Lung (tissue), 17 donors: ENCODE measurements at places on chromosomes 4 and X. TPM values are rescaled to one million over a fixed set of nuclear protein-coding genes. Genes with fewer than 3 reads are reported as not detected.
A peak's percentile ranks its signal among the peaks of the same experiment; 100 is the strongest.

- H3K4me1 ChIP-seq: no peaks in the 10 kb centered on the region
- H3K36me3 ChIP-seq: peaks cover 20% of the 10 kb centered on the region
- DNase-seq: no peak
- peaks cover 40% of the 10 kb centered on the region for H3K27me3 ChIP-seq
- no peak overlapping the region for H3K27ac ChIP-seq
Observed at GRCh38 chrX:53584891-53585290, 101.6 kb downstream of the HUWE1 start.

DNA sequence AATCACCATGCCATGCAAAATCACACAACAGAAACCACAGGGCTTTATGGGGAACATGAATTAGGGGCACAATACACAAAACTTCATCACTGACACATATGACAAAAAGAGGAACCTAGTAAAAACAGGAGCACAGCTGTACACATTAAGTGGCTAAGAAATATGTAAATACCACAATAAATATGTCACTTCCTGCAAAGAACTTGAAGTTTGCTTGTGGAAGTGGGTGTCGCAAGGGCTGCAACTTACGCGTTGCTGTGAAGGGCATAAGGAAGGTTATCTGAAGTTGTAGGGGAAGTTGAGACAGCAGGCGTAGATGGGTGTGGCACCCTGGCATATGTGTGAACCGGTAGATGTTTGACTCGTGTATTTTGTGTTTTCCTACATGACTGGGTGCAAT, 42.4 kb downstream of the CLCN4 start:
- no peak overlapping the region for H3K4me3 ChIP-seq
- no peak for DNase-seq
- peaks cover 9% of the 10 kb centered on the region for H3K27me3 ChIP-seq

GRCh38 chr4:180098586-180098985, 2144.6 kb upstream of the TENM3 start:
- no peak for DNase-seq
- H3K27ac ChIP-seq: no peak overlapping the region
- no peaks in the 10 kb centered on the region for H3K27me3 ChIP-seq
- H3K36me3 ChIP-seq: no peaks in the 10 kb centered on the region

DNA sequence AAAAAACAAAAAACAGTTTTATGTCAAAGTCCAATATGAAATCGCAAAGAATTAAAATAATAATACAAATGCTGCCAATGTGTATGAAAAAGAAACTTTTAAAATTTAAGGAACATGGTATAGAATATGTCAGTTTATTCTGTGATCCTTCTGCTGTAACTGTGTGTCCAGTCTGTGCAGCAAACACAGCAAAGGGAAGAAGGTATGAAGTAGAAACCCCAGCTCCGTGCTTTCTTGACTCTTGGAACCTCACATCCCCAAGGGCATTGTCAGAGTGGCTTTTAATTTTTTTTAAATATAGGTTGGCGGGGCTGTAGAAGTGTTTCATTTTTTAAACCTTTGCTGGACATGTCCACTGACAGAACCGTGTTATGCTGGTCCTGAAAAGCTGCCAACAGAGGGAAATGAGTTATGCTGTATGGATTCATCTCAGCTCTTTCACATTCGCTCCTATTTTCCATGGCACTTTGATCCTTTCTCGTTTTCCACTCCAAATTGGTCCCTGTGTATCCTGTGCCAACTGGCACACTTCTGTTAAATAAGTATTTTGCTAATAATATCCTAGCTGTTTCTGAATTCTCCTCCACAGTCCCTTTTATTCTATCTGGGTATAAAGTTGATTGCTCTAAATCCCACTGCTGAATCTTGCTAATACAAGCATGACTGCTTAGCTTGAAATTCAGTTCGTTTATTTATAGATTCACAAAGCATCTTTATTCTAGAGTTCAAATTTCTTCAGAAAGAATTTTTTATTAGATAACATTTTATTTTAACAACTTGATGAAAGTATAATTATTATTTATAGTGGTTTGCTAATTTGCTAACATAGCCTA, 127.0 kb upstream of the DDIT4L start:
- peaks cover 3% of the 10 kb centered on the region for H3K4me1 ChIP-seq
- no peak overlapping the region for H3K4me3 ChIP-seq
- peak; percentile 30 for DNase-seq
- no peak overlapping the region for H3K27ac ChIP-seq
- no peaks in the 10 kb centered on the region for H3K27me3 ChIP-seq

DNA sequence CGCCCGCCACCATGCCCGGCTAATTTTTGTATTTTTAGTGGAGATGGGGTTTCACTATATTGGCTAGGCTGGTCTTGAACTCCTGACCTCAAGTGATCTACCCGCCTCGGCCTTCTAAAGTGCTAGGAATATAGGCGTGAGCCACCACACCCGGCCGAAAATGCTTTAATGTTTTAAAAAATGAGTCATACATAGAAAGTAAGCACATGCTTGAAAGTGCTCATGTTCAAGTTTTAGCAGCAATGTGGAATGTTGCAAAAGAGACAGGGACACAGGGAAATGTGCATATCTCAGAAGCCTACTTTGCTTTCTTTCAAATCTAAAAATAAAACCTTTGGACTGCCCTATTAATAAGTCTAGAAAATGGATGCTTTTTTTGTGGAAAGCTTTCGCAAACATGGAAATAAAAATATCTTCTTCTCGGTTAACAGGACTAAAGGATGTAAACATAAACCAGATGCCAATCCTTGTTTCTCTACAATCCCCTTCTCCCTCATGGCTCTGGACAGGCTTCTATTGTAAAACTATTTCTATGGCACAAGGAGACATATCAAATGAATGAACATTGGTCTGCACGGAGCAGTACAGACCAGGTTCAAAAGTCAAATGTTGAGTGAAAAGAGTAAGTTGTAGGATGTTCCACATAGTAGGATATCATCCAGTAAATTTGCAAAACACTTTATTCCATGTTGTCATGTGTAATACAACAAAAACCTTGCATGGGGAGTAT, 15.0 kb downstream of the MECP2 start:
- no peaks in the 10 kb centered on the region for H3K27me3 ChIP-seq
- no peaks in the 10 kb centered on the region for H3K36me3 ChIP-seq
- no peak overlapping the region for H3K4me3 ChIP-seq
- DNase-seq: no peak
- peaks cover 2% of the 10 kb centered on the region for H3K4me1 ChIP-seq

Gene SLC4A4
- 78.6 TPM for total RNA-seq

GRCh38 chrX:30615229-30615628, 37.7 kb upstream of the TASL start:
- no peak overlapping the region for H3K27ac ChIP-seq
- H3K36me3 ChIP-seq: no peaks in the 10 kb centered on the region
- no peaks in the 10 kb centered on the region for H3K4me1 ChIP-seq
- no peak overlapping the region for H3K4me3 ChIP-seq
- no peak for DNase-seq

Gene ASB9
- total RNA-seq: 7.5 TPM

Gene DCLK2
- total RNA-seq: 3.6 TPM

DNA sequence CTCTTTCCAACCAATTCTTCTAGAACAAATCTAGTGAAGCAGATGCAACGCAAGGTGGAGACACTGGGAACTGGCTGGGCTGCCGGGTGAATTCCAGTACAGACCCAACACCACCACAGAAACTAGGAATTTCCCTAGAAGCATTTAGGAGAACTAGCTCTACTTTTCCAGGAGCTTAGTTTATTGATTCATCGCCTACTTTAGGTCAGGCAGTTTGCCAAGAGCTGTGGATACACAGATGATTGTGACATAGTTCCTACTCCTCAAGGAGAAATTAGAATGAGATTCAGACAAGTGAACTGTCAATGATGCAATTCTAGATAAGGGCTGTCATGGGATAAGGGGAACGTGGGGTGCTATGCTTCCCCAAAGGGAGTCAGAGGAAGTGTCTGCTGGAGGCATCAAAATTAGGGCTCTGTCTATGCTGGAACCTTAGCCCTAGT, 350.0 kb downstream of the CAMK2D start:
- H3K27ac ChIP-seq: no peak overlapping the region
- no peaks in the 10 kb centered on the region for H3K27me3 ChIP-seq
- H3K4me1 ChIP-seq: no peaks in the 10 kb centered on the region
- peak; percentile 44 for DNase-seq

- H3K4me1 ChIP-seq: no peaks in the 10 kb centered on the region
- no peak overlapping the region for H3K4me3 ChIP-seq
- H3K27ac ChIP-seq: no peak overlapping the region
- H3K36me3 ChIP-seq: no peaks in the 10 kb centered on the region
- no peaks in the 10 kb centered on the region for H3K27me3 ChIP-seq
Observed at GRCh38 chr4:83328521-83329187, 6.0 kb downstream of the HPSE start.

Gene IL2
- total RNA-seq: not detected

DNA sequence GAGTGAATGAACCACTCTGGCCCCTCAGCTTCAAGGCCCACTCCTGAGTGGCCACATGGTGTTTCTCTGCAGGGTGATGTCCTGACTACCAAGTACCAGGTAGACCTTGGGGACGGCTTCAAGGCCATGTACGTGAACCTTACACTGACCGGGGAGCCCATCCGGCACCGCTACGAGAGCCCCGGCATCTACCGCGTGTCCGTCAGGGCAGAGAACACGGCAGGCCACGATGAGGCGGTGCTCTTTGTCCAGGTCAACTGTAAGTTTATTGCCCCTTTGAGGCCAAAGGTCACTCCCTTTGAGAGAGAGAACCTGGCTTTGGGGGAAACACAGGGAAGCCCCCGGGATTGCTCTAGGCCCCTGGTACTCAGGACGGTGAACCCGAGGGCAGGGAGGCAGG, 216.0 kb downstream of the AFAP1 start:
- H3K4me3 ChIP-seq: no peak overlapping the region
- H3K4me1 ChIP-seq: no peaks in the 10 kb centered on the region
- no peak for DNase-seq
- peaks cover 14% of the 10 kb centered on the region for H3K27me3 ChIP-seq
- no peak overlapping the region for H3K27ac ChIP-seq

Gene MAMLD1
- total RNA-seq: 2.8 TPM

GRCh38 chr4:112664611-112665010, 27.7 kb downstream of the LARP7 start:
- no peaks in the 10 kb centered on the region for H3K4me1 ChIP-seq
- DNase-seq: no peak
- H3K27me3 ChIP-seq: no peaks in the 10 kb centered on the region
- no peak overlapping the region for H3K27ac ChIP-seq

DNA sequence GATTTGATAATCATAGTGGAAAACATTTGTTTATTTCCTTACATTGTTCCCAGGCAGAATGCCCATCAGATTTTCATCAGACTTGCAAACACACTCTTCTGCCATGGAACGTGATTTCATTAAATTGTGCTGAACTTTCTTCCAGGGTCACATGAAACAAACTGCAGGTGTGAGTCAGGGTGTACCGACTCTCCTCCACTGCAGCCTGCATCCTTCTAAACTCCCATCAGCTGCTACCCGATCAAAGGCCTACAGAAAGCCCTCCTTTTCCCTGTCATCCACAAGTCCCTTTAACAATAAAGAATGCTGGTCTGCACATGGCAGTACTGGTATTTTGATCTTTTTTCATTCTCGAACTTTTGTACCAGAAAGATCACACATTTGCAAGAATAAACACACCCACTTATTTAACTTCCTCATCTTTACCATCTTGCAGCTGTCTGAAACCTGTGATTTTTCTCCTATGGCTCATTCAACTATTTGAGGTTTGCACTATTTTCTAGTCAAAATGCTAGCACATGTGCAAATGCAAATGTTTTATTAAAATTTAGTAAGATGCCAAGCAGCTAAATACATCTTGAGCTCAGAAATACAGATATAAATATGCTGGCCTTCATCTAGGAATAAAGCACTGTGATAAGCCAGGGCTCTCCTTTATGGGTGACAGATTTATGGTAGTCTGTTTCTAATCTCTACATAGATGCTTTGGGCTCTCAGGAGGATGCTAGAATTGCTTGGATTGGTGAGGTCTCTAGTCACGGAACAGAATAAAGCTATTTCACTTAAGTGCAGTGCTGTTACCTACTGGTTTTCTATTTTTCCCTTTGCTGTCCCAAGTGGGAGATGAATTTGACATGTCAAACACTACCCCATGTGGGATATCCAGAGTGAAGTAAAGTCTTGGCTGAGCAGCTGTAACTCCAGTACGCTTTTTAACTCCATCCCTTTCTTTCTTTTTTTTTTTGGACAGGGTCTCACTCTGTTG, 25.8 kb upstream of the ARHGAP24 start:
- H3K36me3 ChIP-seq: no peaks in the 10 kb centered on the region
- H3K4me3 ChIP-seq: no peak overlapping the region
- no peak overlapping the region for H3K27ac ChIP-seq

Gene STK26
- 11.2 TPM for total RNA-seq

DNA sequence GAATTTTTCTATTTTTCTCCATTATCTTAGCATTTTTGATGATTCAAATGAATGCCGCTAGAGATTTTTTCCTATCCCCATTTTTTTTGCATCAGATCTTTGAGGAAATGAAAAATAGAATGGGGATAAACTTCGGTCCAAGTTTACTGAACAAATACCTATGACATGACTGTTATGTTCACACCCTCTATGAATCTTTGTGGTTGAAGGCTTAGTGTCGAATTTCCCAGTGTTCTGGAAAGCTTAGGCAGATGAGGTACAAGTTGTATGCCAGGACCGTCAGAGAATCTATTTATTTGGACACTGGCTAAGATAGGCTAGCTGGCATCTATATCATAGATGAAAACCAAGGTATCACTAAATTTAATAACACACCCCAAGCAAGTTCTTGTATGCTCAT, 123.4 kb downstream of the SPCS3 start:
- no peak overlapping the region for H3K27ac ChIP-seq
- no peaks in the 10 kb centered on the region for H3K27me3 ChIP-seq
- DNase-seq: no peak
- H3K4me3 ChIP-seq: no peak overlapping the region
- H3K4me1 ChIP-seq: no peaks in the 10 kb centered on the region

Gene OSTC
- total RNA-seq: 87.5 TPM

Gene RAB9B
- total RNA-seq: 3.3 TPM

Gene UGT2B11
- not detected for total RNA-seq

GRCh38 chrX:118526149-118526548, 30.5 kb downstream of the DOCK11 start:
- H3K36me3 ChIP-seq: no peaks in the 10 kb centered on the region
- no peaks in the 10 kb centered on the region for H3K4me1 ChIP-seq
- H3K27me3 ChIP-seq: no peaks in the 10 kb centered on the region
- peak overlapping the region; percentile 41 for H3K27ac ChIP-seq
- no peak for DNase-seq
- H3K4me3 ChIP-seq: no peak overlapping the region

DNA sequence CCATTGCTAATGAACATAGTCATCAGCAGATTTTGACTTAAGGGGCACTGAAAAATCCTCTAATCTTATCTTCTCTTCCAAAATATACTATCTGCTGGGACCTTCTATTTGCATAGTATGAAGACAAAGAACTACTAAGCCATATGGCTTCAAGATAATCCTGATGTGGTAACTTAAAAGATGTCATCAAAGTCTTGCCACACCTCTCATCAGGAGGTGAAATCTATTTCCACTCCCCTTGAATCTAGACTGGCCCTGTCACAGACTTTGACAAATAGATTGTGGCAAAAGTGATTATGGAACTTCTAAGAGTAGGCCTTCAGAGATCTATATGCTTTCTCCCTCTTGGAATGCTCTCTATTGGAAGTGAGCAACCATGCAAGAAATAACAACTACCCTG, 27.3 kb upstream of the TET2 start:
- no peaks in the 10 kb centered on the region for H3K27me3 ChIP-seq
- H3K4me3 ChIP-seq: no peak overlapping the region
- H3K27ac ChIP-seq: no peak overlapping the region
- no peak for DNase-seq
